OCI-M1 (cell line): ENCODE measurements at places on chromosomes 12 and 14.

GRCh38 chr12:91857813-91858542 is 287.7 kb downstream of the BTG1 start:
- no peak for DNase-seq

DNA sequence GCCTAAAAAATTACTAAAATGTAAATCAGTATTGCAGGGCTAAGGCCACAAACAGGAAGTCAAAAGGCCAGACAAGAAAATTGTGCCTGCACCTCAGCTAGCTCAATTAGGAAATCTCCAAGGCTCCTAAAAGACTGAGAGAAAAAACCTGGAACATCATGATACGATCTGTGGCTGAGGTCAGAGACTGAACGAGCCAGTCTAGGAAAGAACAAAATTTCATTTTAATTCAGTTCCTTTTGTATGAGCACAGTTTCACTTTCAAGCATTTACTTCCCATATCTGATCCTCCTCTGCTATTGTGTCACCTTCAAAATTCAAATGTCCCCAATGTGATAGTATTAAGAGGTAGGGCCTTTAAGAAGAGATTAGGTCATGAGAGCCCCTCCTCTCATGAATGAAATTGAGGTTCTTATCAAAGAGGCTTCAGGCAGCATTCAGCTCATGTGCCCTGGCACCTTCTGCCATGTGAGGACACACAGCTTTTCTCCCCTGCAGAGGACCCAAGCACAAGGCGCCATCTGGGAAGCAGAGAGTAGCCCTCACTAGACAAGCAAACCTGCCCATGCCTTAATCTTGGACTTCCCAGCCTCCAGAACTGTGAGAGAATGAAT is 14.8 kb downstream of the PRKAB1 start:
- peak; percentile 88 for DNase-seq

- no peak for DNase-seq
Observed at GRCh38 chr12:3004655-3005565, 45.7 kb downstream of the TEAD4 start.

DNA sequence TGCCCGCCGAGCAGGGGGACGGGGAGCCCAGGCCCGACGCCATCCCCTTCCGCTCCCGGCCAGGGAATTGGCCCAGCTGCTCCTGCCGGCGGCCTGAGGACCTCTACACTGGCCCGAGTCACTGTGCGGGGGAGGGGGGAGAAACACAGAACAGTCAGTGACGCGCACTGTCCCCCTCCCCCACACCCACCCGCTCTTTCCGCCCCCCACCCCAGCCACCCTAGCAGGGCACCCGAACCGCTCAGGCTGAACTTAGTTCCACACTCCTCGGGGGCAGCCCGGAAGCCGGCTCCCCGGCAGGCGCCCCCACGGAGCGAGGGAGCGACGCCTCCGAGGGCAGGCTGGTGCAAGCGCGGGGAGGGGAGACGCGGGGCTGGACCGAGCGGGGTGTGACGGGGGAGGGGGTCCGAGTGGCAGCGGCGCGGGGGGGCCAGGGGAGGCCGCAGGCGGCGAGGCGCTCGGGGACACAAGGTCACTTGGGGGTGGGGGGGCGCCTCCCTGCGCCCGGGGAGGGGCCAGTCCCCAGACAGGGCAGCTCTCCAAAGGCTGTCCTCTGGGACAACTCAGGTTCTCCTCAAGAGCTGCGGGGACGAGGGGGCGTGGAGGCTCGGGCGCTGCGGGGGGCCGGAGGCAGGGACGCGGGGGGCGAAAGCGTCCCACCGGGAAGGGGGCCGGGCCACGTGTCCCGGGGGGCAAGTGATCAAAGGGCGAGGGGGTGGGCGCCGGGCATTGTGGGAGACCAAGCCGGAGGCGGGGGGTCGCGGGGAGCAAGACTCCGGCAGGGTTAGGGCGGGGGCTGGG is 648 bp downstream of the CHD4 start:
- peak; percentile 64 for DNase-seq

DNA sequence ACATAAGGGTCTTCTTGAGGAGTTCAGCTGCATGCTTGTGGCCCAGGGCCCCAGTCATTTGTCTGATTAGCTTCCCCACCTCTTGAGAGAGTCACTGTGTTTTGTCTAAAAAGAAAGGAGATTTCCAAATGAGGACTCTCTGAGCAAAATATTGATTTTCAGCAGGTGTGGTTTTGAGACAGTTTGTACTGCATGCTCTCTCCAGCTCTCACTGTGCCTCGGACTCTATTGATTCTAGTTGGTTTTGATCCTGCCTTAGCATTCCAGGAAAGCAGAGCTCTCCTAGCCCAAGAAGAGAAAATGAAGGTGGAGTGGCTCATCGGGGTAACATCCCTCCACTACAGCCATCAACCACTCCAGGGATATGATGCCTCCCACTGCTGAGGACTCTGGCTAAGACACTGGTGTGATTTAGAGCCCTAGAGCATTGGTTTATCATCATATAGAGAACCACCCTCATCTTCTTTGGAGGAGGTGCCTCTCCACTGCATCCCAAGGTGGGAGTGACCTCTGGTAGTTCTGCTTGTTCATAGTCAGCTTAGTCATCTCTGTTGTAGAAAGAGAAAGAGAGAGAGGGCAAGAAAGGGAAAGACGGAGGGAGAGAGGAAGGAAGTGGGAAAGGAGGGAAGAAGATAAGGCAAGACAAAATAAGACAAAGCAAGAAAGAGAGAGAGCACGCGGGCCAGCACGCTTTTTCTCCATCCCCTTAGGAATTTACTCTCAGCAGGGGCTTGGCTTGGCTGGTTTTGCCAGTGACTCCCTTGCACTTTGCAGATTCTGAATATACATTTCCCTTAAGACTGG is 365.6 kb downstream of the DPF3 start:
- no peak for DNase-seq

DNA sequence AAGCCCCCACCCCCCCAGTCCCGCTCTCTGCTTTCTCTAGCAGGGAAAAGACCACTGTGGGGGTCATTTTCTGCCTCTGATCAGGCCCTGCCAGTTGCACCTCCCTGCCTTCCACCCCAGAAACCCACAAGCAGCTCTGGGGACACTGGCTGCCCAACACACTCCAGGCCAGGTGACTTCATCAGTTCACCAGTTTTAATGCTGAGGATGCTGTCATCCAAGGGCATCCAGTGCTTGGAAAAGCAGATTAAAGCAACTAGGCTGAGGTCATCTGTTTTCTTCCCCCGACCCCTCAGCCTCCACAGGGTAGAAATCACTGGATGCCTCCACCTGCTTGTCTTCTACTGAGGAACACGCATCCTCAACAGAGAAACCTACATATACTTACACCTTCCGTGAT is 282.4 kb downstream of the DPF3 start:
- DNase-seq, result no peak
